ENCODE measurements at places on chromosomes 4 and X.
A peak's percentile ranks its signal among the peaks of the same experiment; 100 is the strongest.

DNA sequence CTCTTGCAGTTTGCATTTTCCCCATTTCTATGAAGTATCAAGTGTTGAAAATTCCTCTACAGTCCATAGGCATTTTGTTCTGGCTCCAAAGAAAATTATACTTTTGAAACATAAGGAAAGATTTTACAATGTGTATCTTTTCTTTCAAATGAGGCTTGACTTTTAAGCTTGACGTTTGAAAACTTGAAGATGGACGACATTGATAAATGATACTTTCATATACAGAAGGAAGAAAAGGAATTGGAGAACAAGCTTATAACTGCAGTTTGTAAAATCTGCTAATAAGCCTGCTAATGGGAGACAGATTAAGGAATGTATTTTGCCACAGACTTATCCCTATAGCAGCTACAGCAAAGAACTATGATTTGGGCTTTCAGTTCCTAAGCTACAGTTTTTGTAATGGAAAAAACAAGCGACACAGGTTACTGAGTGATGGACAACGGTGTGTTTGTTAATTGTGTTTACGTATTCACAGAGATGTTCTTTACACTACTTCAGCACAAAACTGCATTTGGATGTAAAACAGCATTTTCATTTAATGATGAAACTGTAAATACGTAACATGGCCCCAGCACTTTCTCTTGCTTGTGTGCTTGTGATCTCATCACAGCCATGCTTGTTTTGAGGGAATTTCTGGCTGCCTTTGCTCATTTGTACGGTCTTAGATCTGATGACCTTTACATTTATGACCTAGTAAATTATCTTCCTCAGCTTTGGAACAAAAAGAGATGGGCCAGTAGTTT lies 83.2 kb upstream of the FAT1 start:
- no peak for DNase-seq

- peak; percentile 1 for DNase-seq
Observed at GRCh38 chr4:143773998-143774895, 73.8 kb upstream of the FREM3 start.

DNA sequence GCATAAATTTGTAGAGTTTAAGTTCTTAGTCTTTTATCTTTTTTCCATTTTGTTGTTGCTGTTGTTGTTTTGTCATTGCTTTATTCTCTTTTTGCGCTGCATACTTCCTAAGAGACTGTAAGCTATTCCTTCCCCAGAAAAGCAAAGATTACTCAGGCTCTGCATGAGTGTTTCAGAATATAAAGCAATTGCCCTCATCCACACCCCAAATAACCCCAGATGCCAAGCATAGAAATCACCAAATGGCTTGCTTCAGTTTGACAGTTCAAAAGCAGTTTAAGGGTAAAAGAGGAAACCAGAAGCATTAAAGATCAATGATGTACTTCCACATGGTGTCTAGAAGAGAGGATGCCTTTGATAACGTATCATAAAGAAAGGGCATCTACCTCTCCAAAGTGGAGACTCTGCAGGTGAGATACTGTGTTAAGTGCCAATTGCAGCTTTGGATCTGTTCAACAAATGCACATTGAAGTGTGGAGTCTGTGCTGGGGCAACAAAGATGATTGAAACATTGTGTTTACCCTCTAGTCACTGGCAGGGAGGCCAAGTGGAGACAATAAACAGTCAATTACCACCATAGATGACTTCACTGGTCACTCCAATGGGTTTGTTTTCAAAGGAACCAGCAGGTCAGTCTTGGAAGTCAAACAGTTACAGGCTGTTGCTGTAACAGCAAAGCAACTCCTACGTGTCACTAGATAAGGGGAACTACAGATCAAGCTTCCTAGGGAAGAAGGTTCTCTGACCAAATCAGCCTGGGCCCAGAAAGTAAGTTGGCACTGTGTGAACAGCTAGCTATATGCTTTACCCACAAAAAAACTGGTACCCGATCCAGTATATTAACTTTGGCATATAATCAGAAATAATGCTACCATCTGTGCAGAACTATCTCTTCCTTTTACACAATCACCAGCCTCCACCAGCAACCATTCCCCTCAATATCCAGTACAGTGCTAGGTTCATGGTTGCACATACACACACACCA lies 40.6 kb upstream of the IL21 start:
- no peak for DNase-seq

GRCh38 chr4:15202481-15202880 lies 200.2 kb downstream of the CPEB2 start:
- no peak for DNase-seq

DNA sequence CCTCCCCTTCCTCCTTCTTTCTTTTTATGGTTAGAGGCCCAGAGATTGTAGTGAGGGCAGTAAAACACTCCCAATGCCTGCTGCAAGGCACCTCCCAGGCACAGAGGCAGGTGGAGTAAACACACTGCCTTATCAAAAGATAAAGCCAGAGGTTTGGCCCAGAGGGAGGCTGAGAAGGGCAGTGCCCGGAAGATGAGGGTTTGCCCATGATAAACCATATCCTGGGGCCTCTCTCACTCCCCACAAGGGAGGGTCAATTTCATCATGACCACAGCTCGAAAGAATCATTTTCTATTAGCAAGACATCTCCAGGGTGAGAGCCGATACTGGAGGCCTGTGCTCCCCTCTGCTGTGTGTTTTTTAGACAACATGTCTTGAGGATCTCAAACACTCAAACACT lies 98.5 kb upstream of the FAM9C start:
- DNase-seq = no peak

GRCh38 chrX:120761810-120762209 lies 113.9 kb downstream of the CT47B1 start:
- no peak for DNase-seq

- DNase-seq = no peak
Observed at GRCh38 chr4:167955006-167955405, 137.3 kb upstream of the ANXA10 start.

GRCh38 chrX:72105436-72105835 lies 26.3 kb downstream of the RTL5 start:
- DNase-seq = no peak

DNA sequence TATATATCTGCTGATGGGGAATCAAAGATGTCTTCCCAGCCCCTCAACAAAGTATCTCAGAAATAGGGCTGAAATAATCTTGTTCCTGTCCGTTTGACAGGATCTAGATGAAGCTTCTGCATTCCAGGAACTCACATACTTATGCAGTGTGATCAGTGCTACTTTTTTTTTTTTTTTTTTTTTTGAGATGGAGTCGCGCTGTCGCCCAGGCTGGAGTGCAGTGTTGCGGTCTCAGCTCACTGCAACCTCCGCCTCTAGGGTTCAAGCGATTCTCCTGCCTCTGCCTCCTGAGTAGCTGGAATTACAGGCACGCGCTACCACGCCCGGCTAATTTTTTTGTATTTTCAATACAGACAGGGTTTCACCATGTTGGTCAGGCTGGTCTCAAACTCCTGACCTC lies 36.4 kb downstream of the DHX15 start:
- no peak for DNase-seq

- DNase-seq = no peak
Observed at GRCh38 chrX:106932960-106933537, 12.8 kb downstream of the CLDN2 start.

GRCh38 chr4:55444827-55445226 lies 49.1 kb downstream of the TMEM165 start:
- no peak for DNase-seq

DNA sequence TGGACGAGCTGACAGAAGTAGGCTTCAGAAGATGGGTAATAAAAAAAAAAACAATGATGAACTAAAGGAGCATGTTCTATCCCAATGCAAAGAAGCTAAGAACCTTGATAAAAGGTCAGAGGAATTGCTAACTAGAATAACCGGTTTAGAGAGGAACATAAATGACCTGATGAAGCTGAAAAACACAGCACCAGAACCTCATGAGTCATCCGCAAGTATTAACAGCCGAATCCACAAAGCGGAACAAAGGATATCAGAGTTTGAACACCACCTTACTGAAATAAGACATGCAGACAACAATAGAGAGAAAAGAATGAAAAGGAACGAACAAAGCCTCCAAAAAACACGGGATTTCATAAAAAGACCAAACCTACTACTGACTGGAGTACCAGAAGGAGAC lies 10.5 kb downstream of the NELFA start:
- no peak for DNase-seq

GRCh38 chr4:148196164-148196563 lies 246.1 kb downstream of the NR3C2 start:
- no peak for DNase-seq

DNA sequence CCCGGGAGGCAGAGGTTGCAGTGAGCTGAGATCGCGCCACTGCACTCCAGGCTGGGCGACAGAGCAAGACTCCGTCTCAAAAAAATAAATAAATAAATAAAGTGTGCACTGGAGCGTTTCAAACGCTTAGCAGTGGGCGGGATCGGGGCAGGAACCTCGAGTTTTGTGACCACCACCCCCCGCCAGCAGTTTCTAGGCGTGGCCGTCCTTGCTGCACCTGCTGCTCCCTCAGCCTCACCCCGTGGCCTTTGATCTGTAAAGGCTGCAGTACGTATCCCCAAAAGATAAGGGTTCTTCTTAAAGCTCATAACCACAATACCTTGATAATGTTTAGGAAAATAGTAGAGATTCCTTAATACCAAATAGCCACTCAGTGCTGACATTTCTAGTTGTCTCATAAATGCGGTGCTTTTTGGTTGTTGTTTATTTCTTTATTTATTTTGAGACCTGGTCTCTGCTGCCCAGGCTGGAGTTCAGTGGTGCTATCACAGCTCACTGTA lies 33.2 kb downstream of the PCGF3 start:
- DNase-seq = no peak

GRCh38 chr4:148514041-148514440 lies 71.8 kb upstream of the NR3C2 start:
- DNase-seq = no peak

DNA sequence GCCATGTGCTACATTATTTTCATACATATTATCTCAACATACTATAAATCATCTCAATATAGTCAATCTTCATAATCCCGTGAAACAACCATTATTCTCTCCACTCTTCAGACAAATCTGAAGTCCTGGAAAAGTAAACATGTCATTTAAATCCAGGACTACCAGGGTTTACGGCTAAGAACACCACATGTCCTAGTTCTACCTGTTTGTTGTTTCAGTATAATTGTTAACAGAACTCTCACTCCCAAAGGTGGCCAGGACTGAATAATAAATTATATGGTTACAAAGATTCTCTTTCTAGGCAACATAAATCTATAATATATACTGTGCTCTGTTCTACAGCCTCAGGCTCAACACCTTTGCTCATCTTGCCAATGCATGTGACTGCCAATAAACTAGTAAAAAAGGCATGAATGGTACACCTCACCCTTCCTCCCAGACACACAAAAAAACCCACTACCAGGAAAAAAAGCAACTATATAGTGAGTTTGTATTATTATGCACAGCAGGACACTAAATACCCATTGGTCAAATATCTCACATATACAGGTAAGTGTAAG lies 20.1 kb downstream of the EIF4E start:
- no peak for DNase-seq

- no peak for DNase-seq
Observed at GRCh38 chrX:73834219-73834618, 271.2 kb downstream of the CHIC1 start.

- DNase-seq = no peak
Observed at GRCh38 chrX:2831471-2832228, 2.9 kb downstream of the GYG2 start.

Data from smooth muscle cell of the brain vasculature (primary cell).